Cardiac fibroblast (primary cell): ENCODE measurements at places on chromosomes 13 and 19.

DNA sequence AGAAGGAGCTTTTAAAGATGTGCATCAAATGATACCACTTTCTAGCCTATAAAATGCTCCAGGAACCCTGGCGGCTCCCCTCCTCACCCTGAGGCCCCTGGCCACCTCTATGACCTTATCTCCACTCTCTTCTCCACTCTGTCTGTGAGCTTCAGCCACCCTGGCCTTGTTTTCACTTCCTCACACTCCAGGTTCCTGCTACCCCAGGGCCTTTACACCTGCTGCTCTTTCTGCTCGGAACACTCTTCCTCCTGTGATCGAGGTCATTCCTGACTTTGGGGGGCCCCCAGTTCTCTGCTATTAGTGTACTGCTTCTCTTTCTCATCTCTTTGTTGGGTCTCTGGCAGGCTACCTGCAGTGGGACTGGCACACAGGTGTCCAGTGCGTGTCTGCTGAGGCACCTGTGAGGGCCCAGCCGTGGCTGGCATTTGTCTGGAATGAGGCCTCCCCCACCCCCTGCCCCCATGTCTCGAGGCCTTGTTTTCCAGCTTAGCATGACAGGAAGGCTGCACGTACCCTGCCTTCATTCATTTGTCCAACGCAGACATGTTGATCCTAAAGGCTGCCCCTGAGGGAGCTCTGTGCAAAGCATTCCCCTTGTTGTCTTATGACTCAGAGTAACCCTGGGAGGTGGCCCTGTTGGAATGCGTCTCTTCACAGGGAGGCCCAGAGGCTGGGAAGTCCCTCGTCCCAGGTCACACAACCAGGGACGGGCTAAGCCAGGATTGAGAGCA is 2.3 kb downstream of the DDA1 start:
- peak; percentile 91 for DNase-seq

DNA sequence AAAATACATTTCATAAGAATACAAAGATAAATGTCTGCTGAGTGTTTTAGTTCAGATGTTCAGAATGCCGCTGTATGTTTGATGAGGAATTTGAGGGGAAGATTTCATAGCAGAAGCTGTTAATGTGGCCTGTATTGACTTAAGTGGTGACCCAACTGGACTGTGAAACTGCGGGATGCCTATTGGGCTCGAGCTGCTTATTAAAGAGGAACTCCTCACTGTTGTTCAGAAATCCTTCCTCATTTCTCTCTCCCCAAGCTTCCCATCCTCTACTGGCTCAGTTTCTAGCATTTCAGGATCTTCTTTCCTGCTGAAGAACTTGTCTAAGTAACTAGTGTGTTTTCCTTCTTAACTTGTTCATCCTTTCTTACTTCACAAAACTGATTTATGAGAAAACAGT is 20.4 kb downstream of the DGKH start:
- DNase-seq: no peak

DNA sequence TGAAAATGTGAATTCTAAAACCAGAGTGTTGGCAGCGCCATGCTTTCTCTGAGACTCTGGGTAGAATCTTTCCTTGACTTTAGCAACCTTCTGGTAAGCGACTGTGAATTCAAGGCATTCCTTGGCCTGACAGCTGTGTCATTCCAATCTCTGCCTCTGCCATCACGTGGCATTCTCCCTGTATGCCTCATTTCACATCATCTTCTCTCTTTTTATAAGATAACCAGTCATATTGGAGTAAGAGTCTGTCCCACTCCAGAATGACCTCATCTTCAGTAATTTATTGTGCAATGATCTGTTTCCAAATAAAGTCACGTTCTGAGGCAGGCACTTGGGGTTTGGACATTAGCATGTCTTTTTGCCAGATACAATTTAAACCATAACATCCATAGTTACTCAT is 103.4 kb upstream of the POSTN start:
- peak; percentile 99 for DNase-seq

- DNase-seq: no peak
These were observed 68.8 kb upstream of the ZNF599 start for GRCh38 chr19:34841780-34842179.

DNA sequence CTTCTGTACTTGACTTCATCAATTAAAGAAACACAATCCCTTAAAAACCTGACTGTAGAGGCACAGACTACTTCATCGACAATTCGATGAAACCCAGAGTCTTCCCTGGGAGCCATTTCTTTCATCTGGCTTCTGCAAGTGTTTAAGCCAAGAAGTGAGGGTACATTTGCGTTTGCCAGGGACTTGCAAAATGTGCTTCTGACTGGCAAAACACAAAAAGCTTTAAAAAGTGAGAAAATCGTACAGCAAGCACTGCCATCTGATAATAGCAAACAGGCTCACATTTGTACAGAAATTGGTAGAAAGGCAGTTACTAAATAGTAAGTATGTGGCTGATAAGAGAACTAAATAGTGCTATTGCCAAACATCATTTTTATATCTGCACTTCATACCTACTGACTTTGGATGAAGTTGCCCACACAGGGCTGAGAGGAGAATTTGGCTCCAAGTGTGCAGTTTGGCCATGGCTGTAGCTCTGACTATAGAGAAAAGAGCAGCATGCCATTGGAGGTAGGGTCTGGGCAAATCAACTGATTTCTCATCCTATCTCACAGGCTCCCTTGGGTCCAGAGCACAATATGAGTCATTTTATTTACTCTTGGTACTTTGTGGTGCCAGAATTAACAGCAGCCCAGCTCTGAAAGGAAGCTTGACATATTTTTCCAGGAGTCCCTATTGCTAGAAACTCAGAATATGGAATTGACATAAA is 358.1 kb downstream of the OXGR1 start:
- DNase-seq: no peak
